ENCODE measurements at places on chromosomes 2 and 18.

DNA sequence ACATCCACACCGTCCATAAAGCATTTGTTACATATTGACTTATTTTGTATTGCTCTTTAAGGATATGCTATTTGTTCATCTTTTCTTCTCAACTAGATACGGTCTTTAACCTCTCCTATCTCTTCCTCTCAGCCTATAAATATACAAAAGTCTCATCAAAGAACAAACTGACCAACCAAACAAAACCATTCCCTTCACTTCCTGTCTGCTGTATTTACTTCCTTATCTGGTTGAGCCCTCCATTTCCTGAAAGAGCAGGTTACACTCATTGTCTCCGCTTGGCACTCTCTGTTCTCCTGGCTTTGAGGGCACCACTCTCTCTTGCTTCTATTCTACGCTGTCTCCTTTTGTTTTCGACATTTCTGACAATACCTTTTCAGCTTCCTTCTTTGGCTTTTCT, 431.9 kb upstream of the TCF4 start:
- no peak overlapping the region for H3K27ac ChIP-seq
- H3K36me3 ChIP-seq: no peaks in the 10 kb centered on the region
- H3K27me3 ChIP-seq: no peaks in the 10 kb centered on the region
- no peaks in the 10 kb centered on the region for H3K4me1 ChIP-seq

DNA sequence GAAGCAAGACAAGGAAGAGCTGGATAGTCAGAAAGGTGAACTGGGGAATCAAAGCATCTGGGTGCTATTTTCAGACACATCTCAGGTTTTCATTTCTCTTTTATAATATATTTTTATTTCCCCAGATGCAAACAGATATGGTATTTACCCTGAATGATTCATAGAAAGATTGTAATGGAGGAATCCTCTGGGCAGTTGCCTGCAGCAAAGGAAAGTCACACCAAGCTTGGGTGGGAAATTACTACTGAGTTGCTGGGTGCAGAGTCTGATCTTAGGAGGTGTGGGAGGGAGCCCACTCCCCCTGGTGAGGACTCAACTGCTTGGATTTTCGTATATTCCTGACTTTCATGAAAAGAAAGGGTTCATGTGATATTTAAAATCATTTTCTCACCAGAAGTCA, 2.1 kb downstream of the EFR3B start:
- no peak overlapping the region for H3K4me3 ChIP-seq
- H3K27me3 ChIP-seq: peaks cover 59% of the 10 kb centered on the region
- DNase-seq: no peak
- no peak overlapping the region for H3K27ac ChIP-seq
- peaks cover 3% of the 10 kb centered on the region for H3K36me3 ChIP-seq

DNA sequence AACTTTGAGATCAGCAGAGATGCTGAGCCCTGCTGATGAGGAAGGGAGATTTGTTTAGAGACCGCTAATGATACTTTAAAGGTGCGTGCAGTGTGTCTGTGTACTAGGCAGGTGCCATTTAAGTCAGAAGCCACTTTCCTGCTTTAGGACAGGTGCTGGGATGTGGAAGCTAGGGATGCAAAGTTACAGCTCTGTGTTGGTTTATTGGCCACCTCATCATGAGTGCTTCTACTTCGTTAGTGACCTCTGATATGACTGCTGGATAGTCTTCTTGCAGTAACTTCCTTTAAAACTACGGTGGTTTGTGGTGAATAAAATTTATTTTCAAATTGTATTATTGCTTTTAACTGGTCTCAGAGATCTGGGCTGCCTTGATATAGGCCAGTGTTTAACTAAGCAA, 44.1 kb downstream of the FMNL2 start:
- H3K27ac ChIP-seq: no peak overlapping the region
- no peaks in the 10 kb centered on the region for H3K4me1 ChIP-seq
- peaks cover 2% of the 10 kb centered on the region for H3K36me3 ChIP-seq
- no peak for DNase-seq
- H3K27me3 ChIP-seq: peaks cover 36% of the 10 kb centered on the region

GRCh38 chr2:5070257-5070656, 621.9 kb upstream of the SOX11 start:
- H3K4me1 ChIP-seq: no peaks in the 10 kb centered on the region
- no peak overlapping the region for H3K27ac ChIP-seq
- no peaks in the 10 kb centered on the region for H3K36me3 ChIP-seq
- no peaks in the 10 kb centered on the region for H3K27me3 ChIP-seq
- H3K4me3 ChIP-seq: no peak overlapping the region

DNA sequence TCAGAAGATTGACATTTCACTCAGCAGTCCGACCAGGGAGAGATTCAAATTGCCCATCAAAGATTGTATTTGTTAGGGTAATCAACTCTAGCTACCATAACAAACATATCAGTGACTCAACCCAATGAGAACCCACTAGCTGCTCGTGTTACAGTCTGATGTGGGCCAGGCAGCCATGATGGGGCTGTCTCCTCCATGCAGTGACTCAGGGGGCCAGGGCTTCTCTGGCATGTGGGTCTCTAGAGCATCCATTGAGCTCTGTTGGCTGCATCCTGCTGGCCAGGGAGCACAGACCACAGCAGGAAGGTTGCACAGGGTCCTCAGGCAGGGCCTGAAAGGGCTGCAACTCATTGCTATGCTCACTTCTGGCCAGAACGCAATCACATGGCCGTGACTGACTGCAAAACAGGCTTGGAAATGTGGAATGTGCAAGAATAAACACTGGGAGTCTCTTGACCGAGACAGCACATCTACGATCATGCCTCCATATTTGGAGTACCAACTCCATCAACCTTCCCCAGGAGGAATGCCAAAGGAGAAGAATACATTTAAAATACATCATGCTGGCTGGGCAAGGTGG, 216.8 kb downstream of the EIPR1 start:
- H3K4me1 ChIP-seq: no peaks in the 10 kb centered on the region
- H3K27me3 ChIP-seq: no peaks in the 10 kb centered on the region
- H3K27ac ChIP-seq: no peak overlapping the region

All from central memory CD8-positive, alpha-beta T cell (primary cell).